ENCODE measurements at places on chromosomes 2 and 18.

DNA sequence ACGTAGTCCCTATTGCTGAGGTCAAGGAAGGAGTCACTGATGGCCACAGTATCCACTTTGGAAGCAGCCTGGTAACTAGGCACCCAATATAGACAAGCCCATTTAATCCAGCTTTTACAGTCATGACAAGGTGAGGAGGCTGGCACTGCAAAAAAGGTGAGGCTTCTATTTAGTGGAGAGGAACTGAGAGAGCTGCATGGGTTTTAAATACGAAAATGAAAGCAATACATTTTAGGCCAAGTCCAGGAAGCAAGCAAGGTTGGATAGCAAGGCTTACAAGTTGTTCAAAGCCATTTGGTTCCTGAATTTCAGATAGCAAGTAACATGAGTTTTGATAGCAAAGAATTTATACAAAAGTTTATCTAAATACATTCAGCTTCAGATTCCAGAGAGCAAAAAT lies 80.4 kb downstream of the SGPP2 start:
- DNase-seq, result no peak

- DNase-seq, result no peak
These were observed 58.2 kb downstream of the QPCT start for GRCh38 chr2:37402636-37403035.

DNA sequence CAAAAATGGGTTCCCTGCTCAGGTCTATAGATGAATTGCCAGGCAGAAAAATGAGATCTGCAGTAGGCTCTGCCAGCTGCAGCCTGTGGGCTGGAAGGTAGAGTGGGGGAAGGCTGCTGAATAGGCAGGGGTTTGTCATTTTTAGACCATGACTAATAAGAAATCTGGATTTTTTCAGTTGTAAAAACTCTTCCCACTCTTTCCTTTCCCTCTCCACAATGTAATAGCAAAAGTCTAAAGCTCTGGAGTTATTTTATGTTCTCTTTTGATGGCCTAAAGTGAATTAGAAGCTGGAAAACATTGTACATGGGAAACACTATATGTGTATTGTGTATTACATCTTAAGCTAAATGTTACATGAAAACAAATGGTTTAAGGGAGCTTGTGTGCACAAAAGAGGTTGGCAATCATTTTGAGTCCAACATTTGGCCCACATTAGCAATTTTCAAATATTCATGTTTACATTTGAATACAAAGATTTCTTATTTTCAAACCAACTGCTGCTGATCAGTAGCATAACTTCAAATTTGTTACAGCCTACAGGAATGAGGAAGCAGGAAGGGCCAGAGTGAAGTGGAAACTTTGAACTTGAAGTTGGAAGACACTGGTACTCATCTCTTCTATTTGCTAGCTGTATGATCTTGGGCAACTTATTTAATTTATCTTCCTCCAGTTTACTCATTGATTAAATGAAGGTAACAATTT lies 407.1 kb downstream of the SLC4A3 start:
- DNase-seq, result no peak

- peak; percentile 58 for DNase-seq
These were observed at the start of gene PSMA8 for GRCh38 chr18:26133652-26134051. PSMA8 (plus strand) TSS chr18:26133869; CDS start chr18:26133966, 97 bp downstream.

DNA sequence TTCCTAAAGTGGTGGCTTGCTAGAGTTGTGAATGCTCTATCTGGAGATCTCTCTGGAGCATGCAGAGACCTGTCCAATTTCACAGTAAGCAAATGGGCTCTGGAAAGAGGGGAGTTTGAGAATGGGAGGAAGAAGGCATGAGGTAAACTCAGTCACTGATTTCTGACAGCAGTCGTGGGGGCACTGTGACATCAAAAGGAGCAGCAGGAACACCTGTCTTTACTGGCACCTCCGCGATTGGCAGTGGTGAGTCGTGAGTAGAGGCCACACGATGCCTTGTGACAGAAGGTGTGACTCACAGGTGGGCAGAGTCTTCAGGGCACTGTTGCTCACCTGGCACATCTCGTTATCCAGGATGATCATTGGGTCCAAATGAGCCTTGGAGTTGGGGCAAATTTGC lies 38.8 kb upstream of the CAVIN2 start:
- no peak for DNase-seq

GRCh38 chr2:105187531-105187930 lies 54.0 kb upstream of the GPR45 start:
- no peak for DNase-seq

DNA sequence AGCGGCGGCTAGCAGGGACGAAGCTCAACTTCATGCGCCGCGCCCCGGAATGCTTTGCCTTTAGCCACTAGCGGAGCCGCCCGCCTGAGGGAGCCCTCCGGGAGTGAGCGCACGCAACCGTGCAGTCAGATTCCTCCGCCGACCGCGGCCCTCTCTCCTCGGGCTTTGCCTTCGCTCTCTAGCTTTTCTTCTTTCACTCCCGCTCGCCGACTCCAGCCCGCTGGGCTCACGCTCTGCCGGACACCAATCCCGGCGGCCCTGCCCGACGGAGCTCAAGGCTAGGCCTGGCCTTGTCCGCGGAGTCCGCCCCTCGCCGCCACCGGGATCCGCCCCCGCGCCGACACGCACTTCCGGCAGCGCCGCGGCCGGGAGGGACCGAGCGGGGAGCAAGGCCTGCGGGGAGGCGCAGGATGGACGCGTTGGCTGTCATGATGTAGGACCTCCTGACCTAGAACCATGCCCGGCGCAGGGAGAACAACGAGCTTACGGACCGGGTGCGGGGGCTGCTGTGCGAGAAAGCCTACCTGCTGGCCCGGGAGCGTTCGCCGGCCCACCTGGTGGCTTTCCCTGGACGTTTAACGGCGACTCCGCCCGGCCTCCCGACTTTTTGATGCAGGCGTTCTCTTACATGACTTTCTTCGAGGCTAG lies 40.8 kb upstream of the AKAIN1 start:
- DNase-seq, result peak; percentile 92

DNA sequence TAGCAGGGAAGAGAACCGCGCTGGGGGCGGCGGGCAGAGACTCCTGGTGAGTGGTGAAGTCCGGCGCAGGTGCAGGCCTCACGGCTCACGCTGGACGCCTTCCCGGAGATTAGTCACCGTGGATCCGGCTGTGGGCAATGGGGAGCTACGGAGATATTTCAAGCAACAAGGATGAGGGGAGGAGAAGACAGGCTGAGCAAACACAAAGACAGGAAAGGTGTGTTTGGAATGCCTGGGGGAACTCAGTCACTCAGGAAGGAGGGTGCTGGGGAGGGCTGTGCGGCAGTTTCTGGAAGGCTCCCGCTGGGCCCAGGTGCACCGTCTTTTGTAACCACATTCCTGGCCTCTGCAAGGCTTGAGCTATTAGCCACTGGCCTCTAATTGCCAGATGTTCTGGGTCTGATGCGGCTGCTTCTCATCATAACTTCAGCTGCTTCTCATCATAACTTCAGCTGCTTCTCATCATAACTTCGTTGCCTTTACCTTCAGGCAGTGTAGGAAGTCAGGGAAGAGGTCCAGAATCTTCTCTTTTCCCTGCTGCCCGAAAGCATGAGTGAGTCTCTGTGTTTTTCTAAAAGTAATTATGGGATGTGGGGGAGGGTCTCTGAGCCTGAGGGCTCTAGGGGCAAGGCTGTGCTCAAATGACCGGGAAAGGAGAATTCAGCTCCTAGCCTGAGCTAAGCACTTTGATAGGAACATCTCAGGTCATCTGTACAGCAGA lies 118.9 kb downstream of the PXDN start:
- DNase-seq, result no peak

DNA sequence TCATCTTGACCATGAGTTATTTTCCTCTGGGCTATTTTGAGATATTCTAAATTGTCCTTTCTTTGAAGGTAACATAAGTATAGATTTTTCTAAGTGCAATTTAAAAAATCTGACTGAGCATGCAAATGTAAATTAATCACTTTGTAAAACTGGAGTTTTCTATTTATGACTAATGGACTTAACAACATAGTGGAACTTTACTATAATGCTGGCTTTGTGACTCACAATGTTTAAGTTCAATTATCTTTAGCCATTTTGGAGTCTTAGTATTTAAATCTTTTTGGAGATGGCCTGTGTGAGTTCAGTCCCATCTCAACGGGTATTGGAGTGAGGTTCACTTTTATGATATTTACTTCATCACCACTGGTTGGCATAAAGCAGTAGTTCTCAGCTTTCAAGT lies 35.2 kb upstream of the NOSTRIN start:
- no peak for DNase-seq

- DNase-seq, result no peak
These were observed 150.6 kb upstream of the EPC2 start for GRCh38 chr2:148493822-148494563.

- peak; percentile 84 for DNase-seq
These were observed 136.8 kb upstream of the ID2 start for GRCh38 chr2:8544786-8545694.

GRCh38 chr2:74587664-74588277 lies 33.3 kb downstream of the DOK1 start:
- peak; percentile 57 for DNase-seq

GRCh38 chr2:85578243-85579180 lies 1.1 kb downstream of the VAMP8 start:
- no peak for DNase-seq

- no peak for DNase-seq
These were observed 588 bp downstream of the TMEM214 start for GRCh38 chr2:27033253-27033852.

GRCh38 chr2:88197732-88198131 lies 27.6 kb downstream of the THNSL2 start:
- DNase-seq, result no peak

GRCh38 chr2:101052147-101052546 lies 50.1 kb downstream of the RPL31 start:
- no peak for DNase-seq

GRCh38 chr2:145592361-145592760 lies 1072.4 kb upstream of the ZEB2 start:
- DNase-seq, result no peak

GRCh38 chr2:239167011-239167673 lies 233.7 kb downstream of the HDAC4 start:
- DNase-seq, result peak; percentile 17

GRCh38 chr2:229350883-229351282 lies 79.8 kb upstream of the PID1 start:
- no peak for DNase-seq

DNA sequence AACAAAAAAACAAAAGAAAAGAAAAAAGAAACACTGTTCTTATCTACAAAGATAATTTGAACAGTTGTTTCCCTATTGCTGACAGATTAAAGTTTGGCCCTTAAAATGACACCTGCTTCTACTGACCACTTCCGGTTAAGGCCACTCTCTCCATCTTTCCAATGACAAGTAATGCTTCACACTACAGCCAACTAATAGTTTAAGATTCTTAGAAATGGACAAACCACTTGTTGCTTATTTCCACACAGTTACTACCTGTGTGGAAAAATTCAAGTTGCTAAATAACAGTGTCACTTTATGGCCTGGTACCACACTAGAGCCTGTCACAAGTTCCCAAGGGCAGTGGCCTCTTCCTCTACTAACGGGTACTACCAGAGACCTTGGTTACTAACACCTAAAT lies 2.4 kb downstream of the TMEM185B start:
- DNase-seq, result no peak

DNA sequence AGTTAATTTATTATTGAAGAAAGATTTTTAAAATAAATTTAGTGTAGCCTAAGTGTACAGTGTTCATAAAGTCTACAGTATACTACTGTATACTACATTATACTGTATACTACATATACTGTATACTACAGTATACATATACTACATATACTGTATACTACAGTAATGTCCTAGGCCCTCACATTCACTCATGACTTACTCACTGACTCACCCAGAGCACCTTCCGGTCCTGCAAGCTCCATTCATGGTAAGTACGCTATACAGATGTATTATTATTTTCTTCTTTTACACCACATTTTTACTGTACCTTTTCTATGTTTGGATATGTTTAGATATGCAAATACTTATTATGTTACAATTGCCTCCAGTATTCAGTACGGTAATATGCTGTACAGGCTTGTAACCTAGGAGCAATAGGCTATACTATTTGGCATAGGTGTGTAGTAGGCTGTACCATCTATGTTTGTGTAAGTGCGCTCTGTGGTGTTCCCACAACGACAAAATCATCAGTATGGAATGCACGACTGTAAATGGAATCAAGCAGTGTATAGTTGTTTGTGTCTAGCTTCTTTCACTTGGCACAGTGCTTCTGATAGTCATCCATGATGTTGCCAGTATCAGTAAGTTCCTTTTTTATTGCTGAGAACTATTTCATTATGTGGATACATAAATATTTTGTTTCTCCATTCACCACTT lies 245.7 kb downstream of the MTX2 start:
- DNase-seq, result no peak

GRCh38 chr2:150994076-150994475 lies 267.6 kb downstream of the RBM43 start:
- DNase-seq, result no peak

GRCh38 chr18:50218432-50219197 lies 23.7 kb upstream of the MYO5B start:
- no peak for DNase-seq

DNA sequence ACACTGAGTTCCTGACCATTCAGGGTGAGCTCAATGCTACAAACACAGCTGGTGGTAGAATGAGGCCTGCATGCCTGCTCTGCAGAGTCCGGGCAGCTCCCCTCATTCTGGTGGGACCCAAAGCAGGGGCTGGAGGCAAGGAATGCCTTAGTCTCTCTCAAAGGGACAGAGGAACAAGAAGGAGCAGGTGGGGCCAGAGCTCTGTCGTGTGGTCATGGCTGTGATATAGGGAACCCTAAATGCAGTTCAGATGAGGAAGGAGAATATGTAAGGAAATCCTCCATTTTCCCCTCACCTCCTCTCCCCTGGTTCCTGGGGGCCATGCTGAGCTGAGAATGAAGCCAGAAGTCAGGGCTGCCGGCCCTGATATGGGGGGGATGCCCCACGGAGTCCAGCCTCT lies 334.3 kb downstream of the CYP26B1 start:
- DNase-seq, result no peak

DNA sequence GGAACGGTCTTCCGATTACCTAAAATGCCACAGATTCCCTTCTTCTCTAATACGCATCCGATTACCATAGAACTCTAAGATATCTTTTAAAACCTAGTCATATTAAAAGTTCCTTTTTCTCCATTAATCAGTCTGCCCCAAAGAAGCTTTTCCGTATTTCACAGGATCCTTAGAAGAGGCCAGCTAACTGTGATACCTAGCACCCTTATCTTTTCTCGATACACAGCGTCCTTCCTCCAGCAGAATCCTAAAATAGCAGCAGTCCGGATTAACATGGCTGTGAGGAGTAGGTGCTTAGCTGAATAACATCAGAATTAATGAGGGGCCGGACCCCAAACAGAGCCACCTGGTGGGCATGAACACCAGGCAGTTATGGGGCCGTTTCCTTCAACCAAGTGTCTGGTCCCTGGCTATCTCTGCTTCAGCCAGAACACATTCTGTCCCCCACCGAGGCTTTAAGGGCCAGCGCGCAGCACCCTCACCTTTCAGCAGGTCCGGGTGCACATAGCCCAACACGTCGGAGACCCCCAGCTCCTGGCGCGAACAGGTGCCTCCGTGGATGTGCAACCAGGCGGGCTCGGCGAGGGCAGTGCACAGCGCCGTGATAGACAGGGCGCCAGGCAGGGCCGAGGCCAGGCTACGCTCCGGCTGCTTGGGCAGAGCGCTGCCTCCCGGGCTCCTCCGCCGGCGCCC lies 995 bp downstream of the TMEM127 start:
- DNase-seq, result peak; percentile 39

All from activated CD4-positive, CD25-positive, alpha-beta regulatory T cell treated with anti-CD3 and anti-CD28 coated beads, Interleukin-2, amount 50 U/mL, for 72 hours (primary cell).